ENCODE measurements at places on chromosomes 4 and X.

- no peak for DNase-seq
Measured at GRCh38 chrX:24229976-24230375, 80.4 kb downstream of the ZFX start.

GRCh38 chrX:44708470-44708869 lies 135.4 kb upstream of the DUSP21 start:
- DNase-seq = no peak

DNA sequence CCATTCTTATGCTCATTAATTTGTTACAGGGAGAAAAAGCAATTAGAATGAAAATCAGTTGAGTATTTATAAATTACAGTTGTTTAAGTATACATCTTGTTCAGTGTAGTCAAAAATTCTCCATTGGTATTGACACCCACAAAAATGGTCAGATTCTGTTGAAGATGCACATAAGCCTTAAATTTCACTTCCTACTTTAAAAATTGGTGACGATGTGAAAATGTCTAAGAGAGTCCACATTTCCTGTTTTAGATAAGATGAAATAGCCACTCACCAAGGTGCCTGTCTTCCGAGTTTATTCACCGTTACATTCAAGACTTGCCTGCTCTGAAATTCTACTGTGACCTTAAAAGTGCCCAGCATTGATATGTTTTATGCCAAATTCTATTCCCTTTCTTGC lies 93.6 kb downstream of the GPR143 start:
- no peak for DNase-seq

DNA sequence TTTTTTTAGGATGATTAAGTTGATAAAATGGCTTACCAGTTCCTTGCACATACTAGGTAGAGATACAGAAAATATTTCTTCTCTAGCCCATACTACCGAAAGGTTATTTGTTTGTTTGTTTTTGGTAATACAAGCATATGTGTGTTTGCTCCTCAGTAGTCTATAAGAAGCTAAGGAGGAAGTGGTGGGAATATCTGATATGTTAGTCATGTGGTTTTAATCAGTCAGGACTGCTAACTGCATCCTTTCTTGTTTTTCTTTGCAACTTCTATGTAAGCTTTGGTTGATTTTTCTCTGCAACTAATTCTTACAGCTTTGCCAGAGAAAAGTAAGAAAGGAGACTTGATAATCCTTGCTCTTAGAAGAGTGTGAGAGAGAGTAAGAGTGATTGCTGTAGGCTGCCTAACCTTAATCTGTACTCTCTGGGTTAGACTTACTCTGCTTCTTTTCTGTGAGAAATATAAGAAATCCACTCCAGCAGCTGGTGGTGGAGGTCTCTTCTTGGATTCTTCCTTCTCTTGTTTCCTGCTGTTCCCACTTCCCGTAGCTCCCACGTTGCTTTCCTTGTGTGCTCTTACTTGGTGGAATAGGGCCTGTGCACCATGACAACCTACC lies 28.3 kb downstream of the SEPTIN11 start:
- DNase-seq = no peak

DNA sequence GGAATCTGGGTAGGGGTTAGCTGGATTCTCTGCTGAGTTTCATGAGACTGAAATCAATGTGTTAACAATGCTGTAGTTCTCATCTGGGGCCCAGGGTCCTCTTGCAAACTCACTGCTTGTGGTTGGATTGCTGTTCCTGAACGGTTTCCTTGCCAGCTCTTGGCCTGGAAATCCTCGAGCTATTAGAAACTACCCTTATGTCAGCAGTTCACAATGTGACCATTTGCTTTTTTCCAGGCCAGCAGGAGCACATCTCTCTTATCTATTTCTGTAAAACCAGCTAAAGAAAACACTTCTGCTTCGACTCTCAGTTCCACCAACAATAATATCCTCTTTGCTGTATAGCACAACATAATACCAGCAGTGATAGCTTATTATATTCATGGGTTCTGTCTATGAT lies 140.1 kb upstream of the TRAM1L1 start:
- DNase-seq = no peak

DNA sequence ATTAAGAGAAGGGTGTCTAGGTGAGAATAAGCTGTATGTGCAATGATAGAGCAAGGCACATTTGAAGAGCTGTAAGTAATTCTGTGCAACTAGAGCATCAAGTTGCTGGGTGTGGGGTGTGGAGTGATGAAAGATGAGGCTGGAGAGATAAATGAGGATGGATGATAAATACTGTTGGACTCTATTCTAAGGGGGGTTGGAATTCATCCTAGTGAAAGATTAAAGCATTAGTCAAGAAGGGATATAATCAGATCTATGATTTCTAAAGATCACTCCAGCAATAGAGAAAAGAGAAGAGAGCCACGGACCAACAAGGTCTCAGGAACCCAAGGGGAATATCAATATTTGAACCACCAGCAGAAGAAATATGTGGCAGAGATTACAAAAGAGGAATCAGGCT lies 415.0 kb upstream of the RPS6KA3 start:
- no peak for DNase-seq

DNA sequence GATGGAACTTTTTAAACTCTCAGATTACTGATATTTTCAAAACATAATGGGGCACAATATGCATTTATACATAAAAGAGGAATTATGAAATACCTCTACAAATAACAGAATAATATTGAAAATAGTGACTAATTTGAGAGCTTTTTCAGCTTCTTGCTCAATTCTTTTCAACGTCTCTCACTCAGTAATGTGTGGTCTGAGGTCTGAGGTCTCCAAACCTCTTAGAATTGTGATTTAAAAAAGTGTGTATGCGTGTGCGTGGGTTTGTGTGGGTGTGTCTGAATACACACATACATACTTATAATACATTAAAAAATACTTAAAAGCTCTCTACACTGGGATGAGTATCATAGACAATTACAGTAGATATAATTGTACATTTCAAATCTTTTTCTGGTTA lies 7.9 kb downstream of the NDNF start:
- DNase-seq = no peak

DNA sequence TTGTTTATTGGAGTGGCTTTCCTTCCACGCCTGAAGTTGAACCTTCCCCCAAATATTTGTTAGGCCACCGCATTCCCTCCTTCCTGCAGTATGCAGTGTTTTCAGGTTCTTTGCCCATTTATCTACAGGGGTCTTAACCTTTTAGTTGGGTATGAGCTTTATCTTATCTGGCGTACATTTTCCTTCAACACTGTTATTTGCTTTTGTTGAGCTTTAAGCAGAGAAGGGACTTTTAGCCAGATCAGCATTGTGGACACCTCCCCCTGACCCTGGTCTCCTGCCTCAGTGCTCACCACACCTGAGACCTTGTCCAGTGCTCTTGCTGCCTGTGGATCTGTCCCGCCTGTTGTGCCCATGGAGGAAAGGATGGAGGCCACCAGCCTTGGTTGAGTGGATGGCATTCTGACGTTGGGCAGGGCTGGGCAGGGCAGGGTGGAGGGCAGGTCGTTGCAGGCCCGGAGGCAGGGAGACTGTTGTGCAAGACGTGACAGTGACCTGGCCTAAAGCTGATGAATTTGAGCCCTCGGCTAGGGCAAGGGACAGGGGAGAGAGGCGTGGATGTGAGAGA lies 998 bp upstream of the DUSP9 start:
- DNase-seq = no peak

All from stimulated activated CD8-positive, alpha-beta memory T cell treated with anti-CD3 and anti-CD28 coated beads, Interleukin-4, amount 100 ng/mL, for 1 hour (primary cell).